Caudate nucleus (tissue), 63 donors: ENCODE measurements at places on chromosomes 12 and 14.

- no peak for DNase-seq
These were observed 345.9 kb downstream of the NAV3 start for GRCh38 chr12:78176643-78177042.

DNA sequence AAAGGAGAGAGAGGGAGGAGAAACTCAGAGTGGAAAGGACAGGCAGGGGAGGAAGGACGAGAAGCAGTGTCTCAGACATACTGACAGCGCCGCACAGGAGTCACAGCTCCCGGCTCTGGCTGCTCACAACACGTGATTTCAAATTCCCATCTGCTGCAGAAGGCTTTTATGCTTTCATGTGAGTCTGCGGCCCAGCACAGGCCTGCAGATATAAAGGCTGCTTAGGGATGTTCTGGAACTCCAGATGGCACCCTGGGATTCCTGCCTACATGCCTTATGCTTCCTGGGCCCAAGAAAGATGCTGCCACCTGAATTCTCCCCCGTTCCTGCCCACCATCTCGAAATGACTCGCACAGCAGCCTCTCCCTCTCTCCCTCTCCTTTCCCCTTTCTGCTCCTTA, 89.6 kb downstream of the NUAK1 start:
- DNase-seq = no peak

DNA sequence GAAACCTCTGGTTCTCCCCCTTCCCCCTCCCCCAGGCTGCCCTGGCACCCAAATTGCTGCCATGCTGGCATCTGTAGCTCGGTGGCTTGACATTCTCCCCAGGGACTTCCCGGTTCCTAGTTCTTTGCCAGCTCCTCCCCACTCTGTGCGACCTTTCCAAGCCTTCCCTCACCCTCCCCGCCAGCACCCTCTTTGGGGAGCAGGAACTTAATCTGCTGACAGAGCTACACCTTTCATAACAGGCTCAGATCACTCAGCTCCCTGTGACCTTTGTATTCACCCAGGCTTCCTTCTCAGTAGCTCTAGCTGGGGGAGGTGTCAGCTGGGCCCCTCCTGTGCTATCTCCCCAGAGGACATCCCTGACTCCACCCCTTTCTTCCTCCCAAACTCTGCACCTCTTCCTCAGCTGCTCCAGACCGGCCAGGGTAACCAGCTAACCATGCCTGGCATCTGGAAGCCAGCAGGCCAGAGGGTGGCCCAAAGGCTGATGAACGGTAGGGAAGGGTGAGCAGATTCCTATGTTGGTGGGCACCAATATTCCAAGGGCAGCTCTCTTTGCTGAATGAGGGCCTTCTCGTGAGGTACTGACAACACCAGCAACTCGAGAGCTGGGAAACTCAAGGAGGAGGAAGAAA, 1.8 kb upstream of the COX14 start:
- DNase-seq = no peak

DNA sequence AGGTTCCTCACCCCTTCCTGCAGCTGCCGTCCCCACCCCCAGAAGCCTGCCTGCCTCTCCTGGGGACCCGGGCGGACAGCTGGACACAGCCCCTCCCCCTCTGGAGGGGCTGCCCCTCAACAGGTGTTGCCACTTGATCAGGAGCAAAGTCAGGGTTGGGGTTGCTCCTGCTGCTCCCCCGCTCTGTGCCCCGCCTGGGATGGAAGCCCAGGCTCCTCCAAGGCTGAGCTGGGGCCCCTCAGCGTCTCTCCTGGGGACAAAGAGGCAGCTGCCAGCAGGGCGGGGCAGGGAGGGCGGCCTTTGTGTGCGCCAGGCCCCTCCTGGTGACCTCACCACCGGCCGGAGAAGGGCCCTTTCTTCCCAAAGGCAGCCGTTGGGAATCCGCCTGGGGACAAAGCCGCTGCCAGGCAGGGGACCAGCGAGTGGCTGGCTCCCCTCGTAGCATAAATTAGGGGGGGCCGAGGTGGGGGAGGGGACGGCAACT, 13.7 kb downstream of the TRMT61A start:
- peak; percentile 95 for DNase-seq

DNA sequence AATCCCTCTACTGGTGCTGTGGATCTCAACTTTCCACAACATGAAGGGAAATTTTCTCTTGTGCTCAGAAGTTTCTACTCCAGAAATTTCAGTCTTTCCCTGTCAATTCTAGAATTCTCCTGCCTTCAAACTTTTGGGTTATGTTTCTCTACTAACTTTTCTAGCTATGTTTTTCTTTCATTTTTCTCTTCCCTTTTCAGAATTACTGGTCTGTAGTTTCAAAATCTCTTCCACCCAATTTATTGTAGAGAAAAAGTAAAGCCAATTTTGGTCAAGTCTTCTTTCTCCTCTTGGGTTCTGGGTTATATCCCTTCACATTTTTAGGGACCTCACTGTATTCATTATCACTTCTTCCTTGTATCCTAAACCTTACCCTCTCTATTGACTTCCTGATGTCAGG, 18.9 kb downstream of the CNTN1 start:
- DNase-seq = no peak

DNA sequence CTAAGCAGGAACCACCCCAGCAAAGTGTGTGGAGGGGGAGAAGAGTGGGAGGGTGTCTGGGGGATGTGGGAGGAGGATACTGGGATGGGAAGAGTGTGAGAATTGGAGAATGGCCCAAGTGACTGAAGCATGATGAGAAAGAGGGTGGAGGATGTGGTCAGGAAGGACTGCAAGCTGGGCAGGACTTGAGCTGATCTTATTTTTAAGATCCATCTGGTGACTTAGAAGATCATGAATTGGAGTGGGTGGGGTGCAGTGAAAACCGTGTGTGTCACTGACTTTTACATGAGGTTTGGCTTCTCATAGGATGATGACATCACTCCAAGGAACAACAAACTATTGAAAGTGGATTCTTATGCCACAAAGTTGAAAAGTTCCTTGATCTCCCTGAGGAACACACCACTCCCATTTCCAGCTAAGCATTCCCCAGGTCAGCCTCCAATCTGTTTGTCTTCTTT, 287.5 kb downstream of the GALC start:
- no peak for DNase-seq

DNA sequence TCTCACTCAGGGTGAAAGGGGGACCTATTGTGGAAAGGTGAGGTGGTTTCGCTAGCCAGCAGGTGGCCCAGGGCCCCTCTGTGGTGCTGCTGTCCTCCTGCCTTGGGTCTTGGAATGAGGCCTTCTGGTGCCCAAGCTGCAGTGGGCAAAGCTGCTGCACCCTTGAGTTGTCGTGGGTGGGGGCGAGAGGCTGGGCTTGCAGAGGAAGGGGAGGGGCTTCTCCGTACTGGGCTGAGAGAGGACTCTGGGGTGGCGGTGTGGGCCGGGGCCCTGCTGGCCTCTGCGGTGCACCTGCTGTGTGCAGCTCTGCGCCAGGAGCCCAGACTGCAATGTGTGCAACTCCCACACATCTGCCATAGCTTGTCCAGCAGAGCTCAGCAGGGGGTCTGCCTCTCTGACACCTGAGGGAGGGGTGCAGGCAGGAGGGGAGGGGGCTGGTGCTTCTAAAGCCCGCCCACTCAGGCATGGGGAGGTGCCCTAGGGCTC, 145.8 kb downstream of the KIF26A start:
- DNase-seq = no peak

DNA sequence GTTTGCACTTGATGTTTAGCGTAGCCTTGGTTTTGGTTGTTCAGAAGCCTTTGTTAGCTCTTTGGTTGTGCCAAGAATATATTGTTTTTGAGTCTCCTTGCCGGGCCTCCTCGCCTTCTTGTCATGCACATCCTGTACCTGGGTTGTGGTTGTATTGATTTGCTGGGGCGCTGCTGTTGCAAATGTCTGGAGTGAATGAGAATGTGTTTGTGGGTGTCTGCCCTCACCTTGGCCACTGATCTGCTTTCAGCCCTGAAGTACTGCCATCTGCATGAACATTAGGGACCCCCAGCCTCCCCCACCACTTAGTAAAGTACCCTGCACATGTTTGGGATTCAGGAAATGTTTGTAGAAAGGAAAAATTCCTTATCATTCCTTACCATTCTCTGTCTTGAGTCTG, 16.5 kb downstream of the PRKCH start:
- no peak for DNase-seq

DNA sequence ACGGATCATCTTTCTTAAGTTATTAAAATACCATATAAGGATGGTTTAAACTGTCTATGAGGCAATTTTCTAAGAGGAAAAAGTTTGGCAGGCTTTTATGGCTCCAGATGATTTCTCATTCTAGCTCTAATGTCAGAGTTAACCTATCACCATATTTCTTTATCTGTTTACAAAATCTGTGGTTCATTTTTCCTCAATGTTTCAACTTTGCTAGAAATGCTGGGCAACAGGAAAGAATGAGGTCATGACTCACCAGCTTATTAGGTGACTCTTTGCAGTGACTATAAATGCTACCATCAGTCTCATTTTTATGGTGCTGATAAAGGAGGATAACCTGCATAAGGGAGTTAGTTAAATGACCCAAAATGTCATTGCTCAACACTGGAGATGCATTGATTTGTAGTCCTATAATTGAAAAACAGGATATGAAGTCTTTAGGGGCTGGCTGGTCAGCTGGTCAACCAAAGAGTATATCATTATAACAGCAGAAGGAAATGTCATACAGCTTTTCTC, 45.3 kb upstream of the RAP1B start:
- no peak for DNase-seq

GRCh38 chr12:98973395-98973794, 328.3 kb downstream of the APAF1 start:
- no peak for DNase-seq

GRCh38 chr12:27542628-27543027, 18.6 kb downstream of the PPFIBP1 start:
- no peak for DNase-seq

- peak; percentile 53 for DNase-seq
These were observed 764.3 kb downstream of the NOVA1 start for GRCh38 chr14:25833341-25834126.

DNA sequence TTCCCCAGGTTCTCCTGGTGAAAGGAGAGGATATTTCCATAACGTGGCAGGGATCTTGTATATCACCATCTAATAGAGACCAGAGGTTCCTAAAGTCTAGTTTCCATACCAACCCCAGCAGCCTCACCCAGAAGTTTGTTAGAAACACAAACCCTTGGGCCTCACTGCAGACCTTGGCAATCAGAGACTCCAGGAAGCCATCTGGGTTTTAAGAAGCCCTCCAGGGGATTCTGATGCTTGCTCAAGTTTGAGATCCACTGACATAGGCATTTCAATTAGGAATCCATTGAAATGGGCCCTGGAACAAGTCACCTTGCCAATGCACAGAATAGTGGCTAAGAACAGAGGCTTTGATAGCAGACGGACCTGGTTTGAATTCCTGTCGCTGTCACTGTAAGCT, 2.2 kb upstream of the CMKLR1 start:
- no peak for DNase-seq

DNA sequence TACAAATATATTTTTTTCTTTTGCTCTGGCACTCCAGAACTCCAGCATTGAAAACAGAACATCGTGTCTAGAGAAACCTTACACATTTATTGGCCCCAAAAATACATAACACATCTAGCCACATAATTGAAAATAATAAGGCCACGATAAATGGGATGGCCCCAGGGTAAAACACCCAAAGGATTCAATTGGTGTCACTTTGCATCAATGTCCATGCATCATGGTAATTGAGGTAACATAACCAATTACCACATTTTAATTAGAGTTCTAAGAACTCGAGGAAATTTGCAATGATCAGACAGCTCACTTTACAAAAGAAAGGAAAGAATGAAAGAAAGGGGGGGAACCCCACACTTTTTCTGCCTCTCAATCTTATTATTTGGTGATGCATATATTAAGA, 151.8 kb upstream of the NPAS3 start:
- DNase-seq = no peak

- no peak for DNase-seq
These were observed 221.8 kb downstream of the MSRB3 start for GRCh38 chr12:65500091-65500900.

- no peak for DNase-seq
These were observed 126.7 kb upstream of the SLC38A2 start for GRCh38 chr12:46499226-46499625.

- DNase-seq = no peak
These were observed 370.4 kb downstream of the NPAS3 start for GRCh38 chr14:33309106-33309505.

DNA sequence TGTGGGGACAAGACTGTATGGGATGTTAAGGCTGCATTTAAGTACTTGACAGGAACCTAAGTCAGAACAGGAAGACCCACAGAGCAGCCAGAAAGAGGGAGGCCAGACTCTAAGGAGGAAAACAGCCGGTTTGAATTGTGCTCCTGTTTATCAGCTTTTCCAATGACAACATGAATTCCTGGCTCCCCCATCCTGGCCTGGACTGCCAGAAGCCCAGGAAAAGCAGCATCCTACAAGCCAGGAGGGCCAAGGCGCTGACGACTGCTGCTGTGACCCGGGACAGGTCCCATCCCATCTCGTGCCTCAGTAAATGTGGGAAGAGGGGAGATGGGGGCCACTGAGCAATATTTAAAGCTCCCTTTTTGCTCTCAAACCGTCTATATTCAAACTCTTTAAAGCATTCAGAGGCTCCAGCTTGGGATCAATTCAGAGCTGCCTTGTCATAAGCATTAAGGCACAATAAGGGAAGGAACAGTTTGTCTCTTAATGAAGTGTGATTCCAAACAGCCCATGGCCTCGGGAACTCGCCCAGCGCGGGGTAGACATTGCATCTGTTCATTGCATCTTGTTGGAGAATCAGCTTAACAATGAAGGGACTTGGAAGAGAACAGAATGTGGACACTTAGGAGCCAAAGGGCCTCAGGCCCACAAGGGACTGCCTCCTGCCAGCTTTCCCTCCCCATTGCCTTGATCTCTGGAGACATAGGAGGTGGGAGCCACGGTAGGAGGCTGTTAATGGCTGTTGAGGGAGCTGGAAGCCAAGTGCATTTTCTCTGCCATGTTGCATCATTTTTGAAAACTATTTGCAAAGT, 49.6 kb downstream of the CMKLR1 start:
- no peak for DNase-seq

- DNase-seq = no peak
These were observed 58.1 kb downstream of the ADIPOR2 start for GRCh38 chr12:1749019-1749418.

DNA sequence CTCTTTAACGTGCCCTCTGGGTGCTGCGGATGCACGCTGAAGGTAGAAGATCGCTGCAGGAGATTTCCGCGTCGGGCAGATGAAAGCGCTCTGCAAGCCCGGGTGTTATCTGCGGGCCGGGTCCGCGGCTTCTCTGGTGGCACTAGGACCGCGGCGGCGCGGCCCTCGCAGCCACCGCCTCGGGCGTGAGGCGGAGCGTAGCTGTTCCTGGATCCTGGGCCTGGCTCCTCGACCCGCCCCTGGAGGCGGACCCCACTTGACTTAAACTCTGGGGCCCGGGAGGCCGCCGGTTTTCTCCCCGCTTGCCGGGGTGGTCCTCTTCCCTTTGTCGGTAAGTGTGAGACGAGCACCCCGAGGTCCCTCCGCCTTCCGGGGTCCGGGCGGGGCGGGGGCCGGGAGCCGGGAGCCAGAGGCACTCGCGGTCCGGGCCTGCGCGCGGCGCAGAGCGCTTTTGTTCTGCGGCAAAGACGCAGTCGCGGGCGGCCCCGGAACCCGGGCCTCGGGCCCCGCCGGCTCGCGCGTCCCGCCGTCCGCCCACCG, at the start of gene RESF1:
TSS of gene RESF1 (plus strand) at position 255 of the 540 bp plus-strand sequence. CDS start 21,541 bp downstream, outside the sequence.
- peak; percentile 64 for DNase-seq

GRCh38 chr14:99725774-99726537, 41.9 kb downstream of the CYP46A1 start:
- DNase-seq = no peak

- no peak for DNase-seq
These were observed 107.9 kb downstream of the PLCZ1 start for GRCh38 chr12:18629916-18630315.
